ENCODE measurements at places on chromosomes 4 and X.

DNA sequence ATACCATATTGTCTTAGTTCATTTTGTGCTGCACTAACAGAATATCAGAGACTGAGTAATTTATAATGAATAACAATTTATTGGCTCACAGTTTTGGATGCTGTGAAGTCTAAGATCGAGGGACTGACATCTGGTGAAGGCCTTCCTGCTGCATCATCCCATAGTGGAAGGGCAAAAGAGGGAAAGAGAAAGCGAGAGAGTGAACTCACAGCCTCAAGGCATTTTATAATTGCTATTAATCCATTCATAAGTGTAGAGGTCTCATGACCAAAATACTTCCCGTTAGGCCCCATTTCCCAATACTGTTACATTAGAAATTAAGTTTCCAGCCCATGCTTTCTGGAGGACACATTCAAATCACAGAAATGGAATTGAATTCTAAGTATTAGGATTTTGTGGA, 554.4 kb downstream of the TRAM1L1 start:
- no peak for DNase-seq

- DNase-seq = no peak
Measured at GRCh38 chr4:24382381-24382780, 202.0 kb downstream of the DHX15 start.

GRCh38 chr4:168666531-168666930, 169.7 kb downstream of the PALLD start:
- no peak for DNase-seq

DNA sequence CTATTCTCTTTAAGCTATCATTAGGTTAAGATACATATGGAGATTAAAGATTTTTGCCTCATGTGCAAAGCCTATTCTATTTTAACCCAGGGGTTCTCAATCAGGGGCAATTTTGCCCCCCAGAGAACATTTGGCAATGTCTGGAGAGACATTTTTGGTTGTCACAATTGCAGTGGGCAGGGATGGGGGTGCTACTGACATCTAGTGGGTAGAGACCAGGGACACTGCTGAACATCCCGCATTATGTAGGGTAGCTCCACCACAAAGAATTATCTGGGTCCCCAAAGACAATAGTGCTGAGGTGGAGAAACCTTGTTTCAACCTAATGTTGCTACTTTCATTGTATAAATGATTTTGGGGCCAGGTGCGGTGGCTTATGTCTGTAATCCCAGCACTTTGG, 13.2 kb upstream of the CA5B start:
- no peak for DNase-seq

GRCh38 chr4:183354219-183354618, 32.0 kb upstream of the CLDN24 start:
- no peak for DNase-seq

- no peak for DNase-seq
Measured at GRCh38 chrX:56783996-56784620, 55.1 kb downstream of the NBDY start.

DNA sequence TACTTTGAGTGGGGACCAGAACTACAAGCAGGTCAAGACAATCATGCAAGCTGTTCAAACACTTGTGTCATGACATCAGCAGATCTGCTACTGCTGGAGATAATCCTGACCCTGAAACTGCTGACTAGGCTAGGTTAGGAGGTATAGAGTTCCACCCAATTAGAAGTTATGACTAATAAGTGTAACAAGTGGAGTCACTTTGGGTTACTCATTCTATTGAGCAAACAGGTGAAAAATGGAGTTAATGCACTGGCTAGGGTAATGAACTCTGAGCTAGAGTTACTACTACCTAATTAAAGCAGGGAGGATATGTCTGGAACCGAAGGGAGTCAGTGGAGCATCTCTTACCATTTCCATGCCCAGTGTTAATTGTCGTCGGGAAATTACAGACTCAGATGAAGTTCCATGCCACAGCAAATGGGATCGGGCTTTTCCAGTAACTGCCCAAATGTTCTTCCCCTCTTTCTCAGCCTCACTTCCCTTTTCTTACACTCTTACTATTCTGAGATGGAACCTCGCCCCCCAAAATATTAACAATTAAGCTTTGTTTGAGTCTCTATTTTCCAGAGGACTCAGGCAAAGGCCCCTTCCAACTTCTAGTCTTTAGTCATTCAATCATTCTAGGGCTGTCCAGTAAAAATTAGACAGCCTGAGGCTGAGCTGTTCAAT, 19.8 kb upstream of the MANBA start:
- DNase-seq = no peak

DNA sequence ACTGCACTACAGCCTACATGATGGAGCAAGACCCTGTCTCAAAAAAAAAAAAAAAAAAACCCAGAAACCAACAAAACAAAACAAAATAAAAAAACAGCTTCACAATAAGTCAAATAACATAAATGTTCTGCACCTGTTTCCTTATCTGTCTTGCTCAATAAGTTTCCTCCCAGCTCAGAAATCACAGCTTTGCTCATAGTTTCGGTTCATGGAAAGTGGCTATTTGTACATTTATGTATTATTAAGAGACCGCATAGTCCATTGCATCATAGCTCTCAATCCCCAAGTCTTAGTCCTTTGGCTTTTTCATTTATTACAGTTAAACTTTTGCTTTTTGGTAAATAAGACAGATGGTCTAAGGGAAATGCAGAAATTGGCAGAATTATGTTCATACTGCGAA, 24.4 kb upstream of the CFAP299 start:
- DNase-seq = no peak

GRCh38 chr4:183610613-183611012, 48.4 kb downstream of the RWDD4 start:
- no peak for DNase-seq

GRCh38 chr4:165156906-165157305, 44.2 kb upstream of the TMEM192 start:
- DNase-seq = no peak

DNA sequence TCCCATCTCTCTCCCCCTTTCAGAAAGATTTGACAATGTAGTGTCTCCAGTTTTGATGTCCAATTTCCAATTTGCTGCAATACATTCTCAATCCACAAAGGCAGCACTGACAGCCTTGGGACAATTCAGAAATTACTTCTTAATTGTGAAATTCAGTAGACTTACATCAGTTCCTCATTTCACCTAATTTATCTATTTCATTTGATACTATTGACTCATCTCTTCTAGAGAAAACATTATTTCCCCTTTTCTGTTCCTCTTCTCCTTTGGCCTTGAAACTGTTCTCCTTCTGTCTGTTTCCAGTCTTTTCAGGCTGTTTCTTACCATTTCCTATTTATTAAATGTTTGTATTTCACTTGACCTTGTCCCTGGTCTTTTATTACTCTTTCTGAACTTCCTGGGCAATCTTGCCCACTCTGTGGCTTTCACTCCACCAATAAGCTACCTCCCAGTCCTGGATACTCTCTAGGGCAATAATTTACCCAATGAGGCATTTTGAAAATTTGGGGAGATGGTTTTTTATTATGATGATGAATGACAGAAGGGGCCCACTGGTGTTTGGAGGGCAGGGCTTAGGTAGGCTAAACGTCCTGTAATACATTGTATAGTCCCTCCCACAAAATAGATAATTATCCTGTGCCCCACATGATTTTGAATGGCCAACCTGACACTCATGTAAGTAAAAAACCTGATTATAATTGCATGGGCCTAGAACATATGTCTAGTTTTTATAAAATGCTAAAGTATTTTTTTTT, 498.0 kb upstream of the BOD1L1 start:
- DNase-seq = no peak

GRCh38 chr4:184787766-184788503, 37.8 kb downstream of the ACSL1 start:
- no peak for DNase-seq

GRCh38 chr4:153152501-153153338, 51.5 kb upstream of the TRIM2 start:
- DNase-seq = peak; percentile 81

- no peak for DNase-seq
Measured at GRCh38 chrX:150464001-150464400, 100.9 kb downstream of the MAMLD1 start.

DNA sequence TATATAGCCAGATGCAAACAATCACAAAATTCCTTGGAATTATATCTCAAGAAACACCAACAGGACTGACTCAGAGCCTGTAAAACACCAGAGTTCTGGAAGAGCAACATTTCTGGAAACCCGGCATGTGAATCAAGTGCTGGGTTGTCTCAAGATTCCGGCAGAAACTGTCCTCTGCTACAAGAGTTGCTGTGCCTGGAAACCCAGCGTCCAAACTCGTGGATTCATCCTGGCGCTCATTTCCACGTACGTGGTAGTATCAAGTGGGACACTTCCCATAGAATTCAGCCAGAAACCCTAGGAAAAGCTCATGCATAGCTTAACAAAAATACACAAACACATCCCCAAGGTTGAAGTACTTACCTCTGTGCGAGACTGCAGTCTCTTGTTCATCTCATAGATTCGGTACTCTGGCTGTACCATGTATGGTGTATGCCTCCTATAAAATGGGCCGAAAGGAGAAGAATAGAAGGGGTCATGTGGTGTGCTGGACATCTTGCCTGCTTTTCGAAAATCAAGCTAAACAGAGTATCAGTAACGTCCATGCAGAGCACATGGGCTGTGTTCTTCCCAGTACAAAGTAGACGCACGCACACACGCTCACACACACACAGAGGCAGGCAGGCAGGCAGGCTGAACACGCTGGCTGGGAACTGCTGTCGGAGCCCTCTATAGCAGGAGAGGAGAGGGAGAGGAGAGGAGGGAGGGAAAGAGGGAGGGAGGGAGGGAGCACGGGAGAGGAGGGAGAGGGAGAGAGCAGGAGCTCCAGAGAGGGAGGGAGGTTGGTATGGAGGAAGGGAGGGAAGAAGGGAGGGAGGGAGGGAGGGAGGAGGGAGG, at the start of gene LDB2:
TSS of gene LDB2 (minus strand) at position 655 of the 837 bp plus-strand sequence.
- DNase-seq = peak; percentile 32

DNA sequence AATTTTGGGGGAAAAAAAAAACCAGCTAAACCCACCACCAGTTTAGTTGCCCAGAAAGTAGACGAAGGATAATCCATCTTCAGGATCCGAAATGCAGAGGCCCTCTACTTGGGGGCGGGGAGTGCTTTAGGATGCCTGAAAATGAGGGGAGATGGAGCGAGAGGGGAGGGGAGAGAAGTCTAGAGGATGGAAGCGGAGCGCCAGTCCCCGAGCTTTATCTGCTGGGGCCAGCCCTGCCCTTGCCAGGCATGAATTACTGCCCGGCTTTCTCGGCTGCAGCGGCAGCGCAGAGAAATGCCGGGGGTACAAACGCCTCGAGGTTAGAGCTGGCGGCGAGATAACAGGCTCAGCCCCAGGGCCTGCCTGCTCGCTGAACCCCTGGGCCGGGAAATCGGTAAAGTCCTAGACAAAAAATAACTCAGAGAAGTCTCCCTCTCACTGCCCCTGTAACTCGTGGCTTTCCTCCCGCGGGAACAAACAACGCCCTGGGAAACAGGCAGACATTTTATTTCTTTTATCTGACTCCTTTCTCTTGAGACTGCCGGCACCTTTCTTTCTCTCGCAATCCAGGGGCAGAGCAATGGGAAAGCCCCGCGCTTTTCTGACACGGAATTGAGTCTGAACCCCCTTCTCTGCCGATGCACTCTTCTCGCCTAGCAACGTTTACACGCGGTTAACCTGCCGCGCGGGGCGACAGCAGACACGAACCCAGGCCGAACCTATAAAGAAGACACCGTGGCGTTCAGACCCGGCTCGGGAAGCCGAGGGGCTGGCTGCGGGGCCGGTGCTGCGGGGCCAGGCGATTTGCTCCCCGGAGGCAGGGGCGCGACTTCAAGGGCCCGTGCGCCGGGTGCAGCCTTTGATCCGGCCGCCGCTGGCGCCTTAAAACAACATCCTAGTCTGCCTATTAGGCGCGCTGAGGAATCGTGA, 3.1 kb upstream of the MSX1 start:
- no peak for DNase-seq

DNA sequence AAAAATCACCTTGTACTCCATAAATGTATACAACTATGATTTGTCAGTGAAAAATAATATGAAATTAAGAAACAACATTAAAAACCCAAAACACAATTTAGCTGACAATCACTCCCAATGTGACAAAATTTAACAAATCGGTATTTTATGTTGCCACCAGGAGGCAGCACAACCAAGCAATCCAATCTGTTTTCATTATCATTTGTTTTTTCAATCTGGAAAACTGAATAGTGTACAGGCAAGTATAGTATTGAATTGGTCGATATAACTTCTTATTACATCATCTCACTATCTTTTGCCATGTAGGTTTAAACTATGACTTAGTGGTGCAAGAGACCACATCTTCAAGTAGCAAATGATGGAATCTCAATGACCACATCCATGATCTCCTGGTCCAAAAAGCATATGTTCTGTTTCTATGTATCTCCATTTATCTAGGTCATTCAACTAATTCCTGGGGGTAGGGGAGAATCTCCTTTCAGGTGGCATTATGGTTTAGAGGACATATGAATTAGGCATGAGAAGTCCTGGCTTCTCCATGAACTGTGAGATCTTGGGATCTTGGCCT, 112.9 kb upstream of the AGA start:
- peak; percentile 27 for DNase-seq

DNA sequence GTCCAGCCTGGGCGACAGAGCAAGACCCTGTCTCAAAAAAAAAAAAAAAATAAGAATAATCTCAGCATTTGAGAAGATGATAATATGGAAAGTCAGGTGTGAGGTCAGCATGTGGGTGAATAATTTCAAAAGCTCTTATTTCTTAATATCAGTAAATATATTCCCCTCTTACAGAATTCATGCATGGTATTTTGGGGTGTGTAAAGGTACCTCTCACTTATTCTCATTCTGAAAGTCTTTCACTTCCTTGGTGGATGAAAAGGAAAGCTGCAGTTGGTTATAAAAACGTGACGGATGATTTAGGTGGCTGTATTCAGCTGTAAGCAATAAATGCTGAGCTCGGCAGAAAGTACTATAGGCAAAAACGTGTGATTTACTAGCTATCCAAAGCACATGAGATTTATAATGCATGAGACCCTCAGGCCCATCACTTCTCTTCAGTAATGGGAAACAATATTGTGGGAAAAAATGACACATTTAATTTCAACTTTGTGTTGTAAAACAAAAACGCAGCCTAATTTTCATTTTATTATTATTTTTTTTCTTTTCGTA, 353.2 kb upstream of the MAGEB2 start:
- no peak for DNase-seq

- no peak for DNase-seq
Measured at GRCh38 chr4:146245850-146246249, 31.5 kb downstream of the REELD1 start.

All from colonic mucosa (tissue), 4 donors.